Stimulated activated CD4-positive, alpha-beta T cell treated with anti-CD3 and anti-CD28 coated beads, Interleukin-12 subunit alpha, Interleukin-12 subunit beta, amount 100 ng/mL, for 24 hours (primary cell): ENCODE measurements at places on chromosomes 5 and 9.

DNA sequence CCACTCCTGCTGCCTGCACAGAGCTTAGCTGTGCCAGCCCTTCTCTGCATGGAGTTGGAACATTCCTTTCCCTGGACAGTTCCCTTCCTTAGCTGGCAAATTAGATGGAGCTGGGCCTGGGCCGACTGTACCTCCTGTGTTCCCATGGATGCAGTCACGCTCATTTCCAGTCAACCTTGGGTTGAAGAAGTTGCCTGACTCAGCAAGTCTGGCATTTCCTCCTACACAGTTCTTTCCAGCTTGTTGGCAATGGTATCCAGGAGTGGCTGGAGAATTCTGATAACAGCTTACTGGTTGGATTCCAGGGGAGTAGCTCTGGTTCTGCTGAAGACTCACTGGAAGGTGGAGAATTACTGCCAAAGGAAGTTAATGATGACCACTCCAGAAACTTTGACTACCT is 9.2 kb upstream of the TAF1L start:
- no peak for DNase-seq

DNA sequence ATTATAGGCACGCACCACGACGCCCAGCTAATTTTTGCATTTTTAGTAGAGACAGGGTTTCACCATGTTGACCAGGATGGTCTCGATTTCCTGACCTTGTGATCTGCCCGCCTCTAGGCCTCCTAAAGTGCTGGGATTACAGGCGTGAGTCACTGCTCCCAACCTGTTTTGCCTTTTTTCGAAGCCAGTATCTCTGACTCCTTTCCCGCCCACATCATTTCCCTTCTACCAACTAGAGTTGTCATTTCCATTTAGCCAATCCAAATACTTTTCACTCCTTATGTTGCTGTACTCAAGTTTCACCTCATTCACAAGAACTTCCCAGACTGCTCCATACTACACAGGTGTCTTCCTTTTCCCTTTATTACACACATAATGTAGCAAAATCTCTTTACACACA is 502.6 kb upstream of the CDH6 start:
- DNase-seq, result no peak

- peak; percentile 18 for DNase-seq
These were observed 732 bp downstream of the MARCHF11 start for GRCh38 chr5:16178745-16179372.

DNA sequence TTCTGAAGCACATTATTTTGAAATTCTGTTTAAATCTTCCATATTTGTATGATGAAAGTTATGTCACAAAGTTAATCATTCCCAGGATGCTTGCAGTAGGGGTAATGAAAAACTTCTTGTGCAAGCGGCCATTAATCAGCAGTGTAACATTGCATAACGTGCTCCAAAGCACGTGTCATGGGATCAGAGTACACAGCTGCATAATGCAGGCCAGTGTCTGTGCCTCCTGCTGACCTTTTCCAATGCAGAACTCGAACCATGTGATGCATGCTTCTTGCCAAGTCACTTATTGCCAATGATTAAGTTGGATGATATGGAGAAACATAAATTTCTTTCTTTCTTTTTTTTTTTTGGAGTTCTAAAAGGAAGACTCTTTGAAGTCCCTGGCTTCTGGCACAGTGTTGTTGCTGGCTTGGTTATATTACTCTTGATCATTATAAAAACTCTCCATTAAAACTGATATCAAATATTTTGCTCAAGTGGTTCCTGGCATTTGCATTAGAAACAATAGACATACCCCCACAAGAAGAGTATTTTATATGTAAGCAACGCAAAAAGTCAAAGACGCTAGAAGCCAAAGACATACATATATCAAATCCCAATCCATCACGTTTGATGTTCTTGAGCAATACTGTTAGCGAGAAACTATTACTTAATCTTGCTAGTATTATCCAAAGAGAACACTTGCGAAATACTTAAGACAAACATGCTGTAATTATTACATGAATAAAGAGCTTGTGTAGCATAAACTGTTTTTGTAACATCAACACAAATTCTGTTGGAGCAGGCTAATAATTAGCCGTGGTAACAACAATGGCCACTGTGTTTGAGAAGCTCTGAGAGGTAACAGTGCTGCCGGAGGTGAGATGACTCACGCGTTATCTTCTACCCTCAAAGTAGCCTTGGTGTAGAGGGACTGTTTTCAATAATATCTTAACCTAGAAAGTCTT is 164.2 kb downstream of the AUH start:
- DNase-seq, result no peak

DNA sequence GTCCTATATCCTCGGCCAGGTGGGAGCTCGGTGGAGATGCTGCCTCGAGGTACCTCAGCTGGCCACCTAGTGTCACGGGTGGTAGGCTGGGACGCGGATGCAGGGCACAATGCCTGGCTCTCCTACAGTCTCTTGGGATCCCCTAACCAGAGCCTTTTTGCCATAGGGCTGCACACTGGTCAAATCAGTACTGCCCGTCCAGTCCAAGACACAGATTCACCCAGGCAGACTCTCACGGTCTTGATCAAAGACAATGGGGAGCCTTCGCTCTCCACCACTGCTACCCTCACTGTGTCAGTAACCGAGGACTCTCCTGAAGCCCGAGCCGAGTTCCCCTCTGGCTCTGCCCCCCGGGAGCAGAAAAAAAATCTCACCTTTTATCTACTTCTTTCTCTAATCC is 2.0 kb downstream of the PCDHGC3 start:
- DNase-seq, result no peak
